Osteocyte (in vitro differentiated cells): ENCODE measurements at places on chromosomes 16 and 17. TPM values are rescaled to one million over a fixed set of nuclear protein-coding genes. Genes with fewer than 3 reads are reported as not detected.

CCDC200 gene
- total RNA-seq: not detected in 2 replicates

APOH gene
- total RNA-seq: not detected in 2 replicates

PDILT gene
- not detected in 2 replicates for total RNA-seq

CUEDC1 gene
- total RNA-seq: 34.7 and 38.4 TPM in 2 replicates

LHX1 gene
- not detected in 2 replicates for total RNA-seq

RAC3 gene
- 19.4 and 21.8 TPM in 2 replicates for total RNA-seq

DNA sequence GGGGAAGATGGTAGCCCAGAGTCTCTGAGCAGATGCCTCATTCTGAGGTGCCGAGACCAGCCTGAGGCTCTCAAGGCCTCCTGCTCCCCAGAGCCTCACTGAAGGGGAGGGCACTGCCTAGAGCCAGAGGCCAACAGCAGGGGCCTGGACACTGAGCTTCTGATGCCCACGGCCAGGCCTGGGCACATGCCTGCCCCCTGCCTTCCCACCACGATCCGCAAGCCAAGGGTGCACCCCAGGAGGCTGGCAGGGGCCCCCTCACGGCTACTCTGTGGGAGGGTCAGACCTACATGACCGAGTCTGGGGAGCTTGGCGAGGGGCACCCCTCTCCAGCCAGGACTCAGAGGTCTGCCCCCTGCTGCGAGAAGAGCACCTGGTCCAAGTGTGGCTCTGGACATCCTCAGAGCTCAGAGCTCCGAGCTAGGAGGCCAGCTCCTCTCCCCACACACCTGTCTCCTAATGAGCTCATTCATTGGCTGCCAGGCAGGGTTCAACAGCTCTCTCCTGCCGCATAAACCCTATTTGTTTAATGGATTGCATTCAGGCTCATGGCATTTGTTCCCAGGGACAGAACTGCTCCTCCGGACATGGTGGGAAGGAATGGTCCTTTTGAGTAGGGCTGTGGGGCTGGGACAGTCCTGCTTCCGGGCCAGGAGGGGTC lies 13.9 kb downstream of the OTOP3 start:
- DNase-seq: no peak

- DNase-seq: no peak
Observed at GRCh38 chr17:67574658-67575293, 143.0 kb upstream of the NOL11 start.

- no peak for DNase-seq
Observed at GRCh38 chr17:21209511-21210175, 4.3 kb downstream of the TMEM11 start.

DNA sequence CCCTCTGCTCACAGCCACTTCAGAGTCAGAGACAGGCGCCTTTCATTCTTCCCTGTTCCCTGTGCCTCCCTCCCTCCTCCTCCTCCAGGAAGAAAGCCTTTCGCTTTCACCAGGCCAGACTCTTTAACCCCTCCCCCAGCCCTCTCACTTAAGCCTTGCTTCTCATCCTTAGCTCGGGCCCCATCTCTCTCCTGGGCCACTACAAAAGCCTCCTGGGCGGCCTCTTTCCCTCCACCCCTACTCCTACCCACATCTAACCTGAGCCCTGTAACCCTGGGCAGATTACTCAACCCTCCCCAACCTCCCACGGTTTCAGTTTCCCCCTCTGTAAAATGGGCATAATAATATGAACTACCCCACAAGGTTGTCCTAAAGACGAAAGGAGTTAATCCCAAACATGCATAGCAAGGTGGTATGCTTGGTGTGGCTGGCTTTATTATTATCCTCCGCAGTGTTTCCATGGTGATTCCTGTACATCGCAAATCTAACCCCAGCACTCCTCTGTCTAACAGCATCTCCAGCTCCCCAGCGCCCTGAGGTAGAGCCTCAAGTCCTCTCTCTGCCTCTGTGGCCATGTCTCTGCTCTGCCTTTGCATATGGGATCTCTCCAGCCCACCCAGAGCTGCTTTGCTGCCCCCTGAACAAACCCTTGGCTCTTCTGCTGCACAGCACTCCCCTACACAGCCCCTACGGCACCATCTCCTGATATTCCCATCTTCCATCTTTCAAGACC lies 17.7 kb downstream of the PIMREG start:
- no peak for DNase-seq

GRCh38 chr17:68437979-68438822 lies 19.1 kb downstream of the WIPI1 start:
- DNase-seq: no peak

DNA sequence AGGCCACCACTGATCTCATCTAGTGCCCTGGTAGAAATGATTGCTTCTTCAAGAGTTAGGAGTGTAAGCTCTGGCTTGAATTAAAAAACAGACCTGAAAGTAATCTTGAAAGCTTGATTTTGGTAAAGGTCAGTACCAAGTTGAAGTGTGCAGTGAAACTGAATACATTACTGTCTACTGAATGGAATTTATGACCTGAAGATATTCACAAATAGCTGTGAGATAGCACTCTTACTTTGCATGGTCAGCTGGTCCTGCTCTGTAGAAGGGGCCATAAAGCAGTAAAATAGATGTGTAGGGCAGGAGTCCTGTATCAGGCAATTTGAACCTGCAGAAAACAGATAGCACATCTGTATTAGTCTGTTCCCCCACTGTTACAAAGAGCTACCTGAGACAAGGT lies 78.6 kb downstream of the MYH13 start:
- no peak for DNase-seq

DNA sequence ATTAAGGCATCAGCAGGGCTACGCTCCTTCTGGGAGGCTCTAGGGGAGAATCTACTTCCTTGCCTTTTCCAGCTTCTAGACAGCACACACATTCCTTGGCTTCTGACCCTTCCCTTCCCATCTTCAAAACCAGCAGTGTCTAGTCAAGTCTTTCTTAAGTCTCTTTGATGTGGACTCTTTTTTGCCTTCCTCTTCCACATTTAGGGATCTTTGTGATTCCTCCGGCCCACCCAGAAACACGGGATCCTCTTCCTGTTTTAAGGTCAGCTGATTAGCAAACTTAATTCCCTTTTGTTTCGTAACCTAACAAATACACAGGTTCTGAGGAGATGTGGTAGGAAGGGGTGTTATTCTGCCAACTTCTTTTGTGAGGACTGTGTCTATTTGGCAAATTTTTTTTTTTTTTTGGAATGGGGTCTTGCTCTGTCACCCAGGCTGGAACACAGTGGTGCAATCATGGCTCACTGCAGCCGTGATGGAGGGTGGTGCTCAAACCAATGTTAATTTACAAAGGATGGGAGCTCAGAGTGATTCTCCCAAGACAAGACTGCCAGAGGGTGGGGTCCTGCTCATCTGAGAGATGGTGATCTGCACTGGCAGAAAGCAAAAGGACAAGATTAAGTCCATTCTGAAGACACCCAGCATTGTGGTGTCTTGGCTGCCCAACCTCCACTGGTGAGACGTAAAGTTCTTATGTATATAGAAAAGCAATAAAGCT lies 14.7 kb downstream of the KNOP1 start:
- no peak for DNase-seq

- DNase-seq: no peak
Observed at GRCh38 chr16:52074133-52074532, 472.8 kb downstream of the TOX3 start.

- DNase-seq: no peak
Observed at GRCh38 chr17:66420961-66421371, 118.6 kb downstream of the PRKCA start.

DNA sequence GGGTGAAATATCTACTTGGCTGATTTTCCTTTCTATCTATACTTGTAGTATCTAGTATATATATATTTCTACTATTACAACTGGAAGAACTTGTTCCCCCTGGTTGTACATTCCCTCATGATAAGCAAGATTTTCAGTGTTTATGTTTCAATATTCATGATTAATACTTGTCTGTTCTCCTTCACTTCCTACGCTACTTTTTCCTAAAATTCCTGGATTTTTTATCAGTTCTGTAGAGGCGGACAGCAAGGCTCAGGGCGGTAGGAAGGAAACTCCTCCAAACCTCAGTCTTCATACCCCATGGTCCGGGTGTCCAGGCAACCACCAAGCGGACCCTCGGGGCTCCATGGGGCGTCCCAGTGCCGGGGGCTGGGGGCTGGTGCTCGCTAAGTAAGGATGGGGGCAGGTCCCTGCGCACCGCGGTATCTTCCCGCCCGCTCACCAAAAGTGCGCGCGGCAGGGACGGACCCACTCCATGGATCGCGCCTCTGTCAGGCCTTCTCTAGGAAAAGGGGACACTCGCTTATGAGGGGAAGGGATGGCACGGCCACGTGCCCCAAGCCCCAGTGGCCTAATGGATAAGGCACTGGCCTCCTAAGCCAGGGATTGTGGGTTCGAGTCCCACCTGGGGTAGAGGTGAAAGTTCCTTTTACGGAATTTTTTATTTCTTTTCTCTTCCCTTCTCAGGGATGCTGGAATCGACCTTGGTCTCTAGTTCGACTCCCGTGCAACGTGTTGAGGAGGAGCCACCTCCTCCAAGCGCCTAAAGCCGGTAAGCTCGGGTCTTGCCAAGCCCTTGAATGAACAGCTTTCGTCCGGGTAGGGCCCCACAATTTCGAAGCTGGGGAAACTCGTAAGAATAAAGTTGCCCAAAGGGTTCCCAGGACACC lies 13.2 kb downstream of the ATP5PD start:
- DNase-seq: peak; percentile 98

DNA sequence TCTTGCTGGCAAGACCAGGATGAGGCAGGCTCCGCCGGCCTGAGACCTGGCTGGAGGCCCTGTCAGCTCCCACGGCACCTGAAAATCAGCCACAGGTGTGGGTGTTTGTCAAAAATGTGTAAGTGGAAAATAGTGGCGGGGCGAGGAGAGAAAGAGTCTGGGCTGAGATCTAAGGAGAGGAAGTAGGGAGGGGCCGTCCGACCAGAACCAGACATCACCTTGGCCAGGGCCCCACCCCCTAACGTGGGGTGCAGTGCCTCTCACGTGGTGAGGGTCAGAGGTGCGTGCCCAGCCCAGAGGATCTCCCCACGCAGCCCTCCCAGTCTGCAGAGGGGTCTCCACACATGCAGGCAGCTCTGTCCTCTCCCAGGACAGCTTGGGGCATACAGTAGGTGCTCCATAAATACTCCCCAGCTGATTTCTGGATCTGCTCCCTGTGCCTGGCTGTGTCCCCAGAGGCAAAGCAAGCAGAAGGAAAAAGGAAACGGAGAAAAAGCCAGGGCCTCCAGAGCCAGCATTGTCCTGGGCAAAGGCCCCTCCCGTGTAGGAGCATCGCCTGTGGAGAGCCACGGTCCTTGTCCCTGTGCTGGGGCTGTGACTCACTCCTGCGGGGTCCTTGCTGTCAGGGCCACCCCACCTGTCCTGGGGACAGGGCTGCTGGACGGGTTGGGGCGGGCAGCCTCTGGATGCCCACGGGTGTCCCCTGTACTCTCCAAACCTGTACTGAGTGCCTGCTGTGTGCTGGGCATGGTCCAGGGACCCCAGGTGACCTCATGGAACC lies 16.7 kb downstream of the ZFPM1 start:
- DNase-seq: no peak
